Activated CD4-positive, alpha-beta T cell treated with anti-CD3 and anti-CD28 coated beads, Interleukin-2, amount 50 U/mL, for 24 hours (primary cell): ENCODE measurements at places on chromosomes 7 and 10.

DNA sequence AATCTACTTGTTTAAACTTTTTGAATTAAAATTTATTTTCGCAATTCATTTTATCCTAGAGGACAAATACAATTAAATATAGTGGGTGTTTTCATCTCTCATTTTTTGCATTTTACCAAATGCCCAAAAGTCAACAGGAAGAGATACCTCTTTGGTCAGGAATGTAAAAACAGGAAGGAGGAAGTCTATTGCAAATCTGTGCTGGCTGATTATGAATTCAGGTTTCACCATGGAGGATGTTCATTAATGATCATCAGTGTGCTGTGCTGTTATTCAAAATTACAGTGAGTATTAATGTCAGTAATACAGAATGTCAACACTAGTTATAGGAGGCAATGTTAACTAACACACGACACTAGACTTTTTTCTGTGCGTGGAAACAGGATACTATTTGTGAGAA lies 24.7 kb downstream of the EXOC6 start:
- DNase-seq: no peak

- no peak for DNase-seq
Measured at GRCh38 chr7:78712111-78712510, 741.4 kb downstream of the MAGI2 start.

DNA sequence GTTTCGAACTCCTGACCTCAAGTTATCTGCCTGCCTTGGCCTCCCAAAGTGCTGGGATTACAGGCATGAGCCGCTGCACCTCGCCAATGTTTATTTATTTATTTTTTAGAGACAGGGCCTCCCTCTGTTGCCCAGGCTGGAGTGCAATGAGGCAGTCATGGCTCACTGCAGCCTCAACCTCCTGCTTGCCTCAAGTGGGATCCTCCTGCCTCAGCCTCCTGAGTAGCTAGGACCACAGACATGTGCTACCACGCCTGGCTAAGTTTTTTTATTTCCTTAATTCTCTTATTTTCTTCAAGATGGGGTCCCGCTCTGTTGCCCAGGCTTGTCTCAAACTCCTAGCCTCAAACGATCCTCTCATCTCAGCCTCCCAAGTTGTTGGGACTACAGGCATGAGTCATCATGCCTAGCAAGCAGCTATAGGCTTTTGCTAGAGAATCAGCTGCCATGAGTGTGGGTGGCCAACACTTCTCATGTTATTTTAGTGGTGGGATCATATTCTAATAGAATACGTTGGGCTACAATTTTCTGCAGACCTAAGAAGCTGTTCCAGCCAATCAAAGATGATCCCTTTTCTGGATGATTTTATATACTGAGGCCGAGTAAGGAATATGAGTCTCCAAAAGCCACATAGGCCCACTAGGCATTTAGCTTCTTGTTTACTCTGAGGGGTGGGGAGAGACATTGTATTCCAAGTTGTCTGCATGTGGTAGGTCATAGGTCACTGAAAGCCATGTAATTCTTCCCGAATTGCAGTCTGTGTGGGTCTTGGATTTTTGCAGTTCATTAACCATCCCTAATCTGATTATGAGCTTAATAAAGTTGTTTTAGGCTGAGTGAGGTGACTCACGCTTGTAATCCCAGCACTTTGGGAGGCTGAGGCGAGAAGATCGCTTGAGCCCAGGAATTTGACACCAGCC lies 7.6 kb upstream of the TMEM248 start:
- no peak for DNase-seq

DNA sequence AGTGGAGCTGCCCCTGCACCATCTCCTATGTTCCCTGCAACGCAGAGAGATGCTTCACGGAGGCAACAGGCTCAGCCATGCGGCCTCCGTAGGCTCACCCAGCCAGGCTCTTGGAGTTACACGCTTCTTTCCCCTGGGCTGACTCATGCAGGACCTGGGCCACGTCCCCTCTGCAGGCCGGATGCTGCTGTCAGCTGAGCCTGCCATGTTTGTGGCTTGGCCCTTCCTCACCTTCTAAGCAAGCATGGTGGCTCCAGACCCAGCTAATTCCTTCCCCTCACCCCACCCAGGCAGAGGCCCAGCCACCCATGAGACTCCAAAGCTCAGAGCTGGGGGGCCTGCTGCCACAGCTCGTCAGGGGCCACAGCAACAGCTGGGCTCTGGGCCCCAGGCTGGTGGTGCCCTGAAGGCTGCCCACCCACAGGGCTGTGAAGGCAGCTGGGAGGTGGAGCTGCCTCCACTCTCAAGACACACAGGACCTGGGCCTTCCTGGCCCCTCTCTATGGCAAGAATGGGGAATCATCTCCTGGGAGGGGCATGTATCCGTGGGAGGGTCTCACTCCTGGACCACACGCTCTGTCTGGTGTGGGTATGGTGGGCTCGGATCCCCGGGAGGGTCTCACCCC lies 219.6 kb downstream of the ELFN1 start:
- DNase-seq: no peak

DNA sequence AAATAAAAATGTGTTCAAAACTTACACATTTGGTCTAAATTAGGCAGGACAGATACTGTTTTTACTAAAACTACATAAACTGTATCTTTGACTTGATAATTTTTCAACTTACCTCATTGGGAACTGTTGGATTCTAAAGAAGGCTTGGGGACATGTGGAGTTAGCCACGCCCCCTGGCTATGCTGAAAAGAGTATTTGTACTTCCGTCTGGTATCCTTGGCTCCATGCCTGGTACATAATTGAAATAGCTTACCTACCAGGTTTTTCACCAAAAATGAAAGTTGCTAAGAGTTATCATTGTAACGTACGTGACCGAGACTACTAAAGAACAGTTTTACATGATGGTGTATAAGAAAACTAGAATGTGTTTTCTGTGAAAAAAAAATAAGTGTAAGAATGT lies 604.8 kb upstream of the IGFBP3 start:
- no peak for DNase-seq

GRCh38 chr7:18018296-18019215 lies 9.1 kb downstream of the PRPS1L1 start:
- DNase-seq: no peak

DNA sequence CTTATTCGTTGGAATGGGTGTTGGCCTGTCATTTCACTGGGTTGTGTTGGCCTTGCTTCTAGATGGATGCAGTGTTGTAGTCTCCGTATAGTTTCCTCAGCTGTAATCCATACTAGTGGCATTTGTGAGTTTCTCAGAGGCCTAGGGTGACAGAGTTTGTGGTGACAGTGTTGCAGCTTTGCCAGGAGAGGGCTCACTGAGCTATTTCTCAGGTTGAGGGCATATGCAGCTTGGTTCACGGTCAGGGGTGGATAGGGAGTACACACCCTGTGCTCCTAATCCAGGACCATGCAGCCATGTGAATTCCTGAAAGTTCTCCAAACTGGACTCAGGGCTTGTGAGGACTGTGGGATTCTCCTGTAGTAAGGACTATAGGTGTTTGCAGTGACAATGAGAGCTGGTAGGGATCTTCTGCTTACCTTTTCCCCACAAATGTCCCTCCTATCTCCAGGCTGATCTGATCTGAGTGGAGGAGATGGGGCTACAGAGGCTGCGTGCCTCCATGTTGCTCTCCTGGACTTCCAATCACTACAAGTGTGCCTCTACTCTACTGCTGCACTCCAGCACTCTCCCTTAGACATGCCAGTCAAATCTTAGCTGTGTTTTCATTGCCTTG lies 229.0 kb downstream of the STK31 start:
- DNase-seq: peak; percentile 8

DNA sequence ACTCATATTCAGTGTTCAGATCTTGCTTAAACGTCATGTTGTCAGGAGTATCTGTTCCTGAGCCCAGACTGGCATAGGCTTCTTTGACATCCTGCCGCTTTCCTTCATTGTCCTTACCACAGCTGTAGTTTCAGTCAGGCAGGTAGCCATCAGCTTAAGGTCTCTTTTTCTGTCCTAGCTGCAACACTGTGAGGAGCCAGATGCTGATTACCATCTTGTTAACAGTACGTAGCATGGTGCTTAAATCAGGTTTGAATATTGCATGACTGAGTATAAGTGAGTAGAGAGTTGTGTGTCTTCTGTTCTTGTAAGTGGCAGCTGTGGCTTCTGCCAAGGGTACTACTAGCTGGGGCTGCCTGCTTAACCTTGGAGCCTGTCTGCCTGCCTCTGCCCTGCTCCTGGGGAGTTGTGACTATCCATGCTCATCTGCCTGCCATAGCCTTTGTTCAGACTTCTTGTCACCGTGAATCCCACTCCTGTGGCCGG lies 92.6 kb downstream of the MAPK8 start:
- no peak for DNase-seq

- DNase-seq: no peak
Measured at GRCh38 chr10:104642658-104643302, 1.7 kb downstream of the SORCS3 start.

GRCh38 chr10:14736043-14736442 lies 38.7 kb downstream of the FAM107B start:
- DNase-seq: no peak

- DNase-seq: no peak
Measured at GRCh38 chr10:127840884-127841283, 51.9 kb downstream of the CLRN3 start.

- DNase-seq: no peak
Measured at GRCh38 chr10:105644559-105644958, 1003.5 kb downstream of the SORCS3 start.

DNA sequence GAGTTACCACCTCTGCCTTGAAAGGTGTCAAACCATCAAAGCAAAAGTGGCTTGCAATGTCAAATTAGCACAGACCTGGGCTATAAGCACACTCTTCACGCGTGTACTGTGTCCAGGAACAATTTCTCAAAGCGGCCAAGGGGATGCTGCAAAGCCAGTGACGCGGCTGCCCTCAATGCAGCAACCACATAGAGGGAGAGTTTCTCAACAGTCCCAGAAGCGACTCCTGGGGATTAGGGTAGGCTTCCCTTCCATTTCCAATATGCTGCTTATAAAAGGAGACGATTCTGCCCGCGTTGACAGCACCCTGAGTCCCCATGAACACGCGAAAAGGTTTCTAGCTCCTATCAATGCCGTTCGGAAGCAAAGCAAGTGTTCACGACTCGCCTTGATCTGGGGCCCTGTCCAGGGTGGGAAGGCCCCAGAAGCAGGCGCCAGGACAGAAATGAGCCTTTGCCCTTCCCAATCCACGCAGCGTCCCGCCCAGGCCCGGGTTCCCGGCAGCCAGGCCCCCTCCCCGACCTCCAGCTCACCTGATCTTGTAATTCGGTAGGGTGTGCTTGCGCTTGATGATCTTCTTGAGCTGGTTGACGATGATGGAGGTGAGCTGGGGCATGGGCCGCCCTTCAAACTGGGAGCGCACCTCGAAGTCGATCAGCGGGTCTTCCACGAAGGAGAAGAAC lies 1.3 kb downstream of the PDZD8 start:
- peak; percentile 3 for DNase-seq

DNA sequence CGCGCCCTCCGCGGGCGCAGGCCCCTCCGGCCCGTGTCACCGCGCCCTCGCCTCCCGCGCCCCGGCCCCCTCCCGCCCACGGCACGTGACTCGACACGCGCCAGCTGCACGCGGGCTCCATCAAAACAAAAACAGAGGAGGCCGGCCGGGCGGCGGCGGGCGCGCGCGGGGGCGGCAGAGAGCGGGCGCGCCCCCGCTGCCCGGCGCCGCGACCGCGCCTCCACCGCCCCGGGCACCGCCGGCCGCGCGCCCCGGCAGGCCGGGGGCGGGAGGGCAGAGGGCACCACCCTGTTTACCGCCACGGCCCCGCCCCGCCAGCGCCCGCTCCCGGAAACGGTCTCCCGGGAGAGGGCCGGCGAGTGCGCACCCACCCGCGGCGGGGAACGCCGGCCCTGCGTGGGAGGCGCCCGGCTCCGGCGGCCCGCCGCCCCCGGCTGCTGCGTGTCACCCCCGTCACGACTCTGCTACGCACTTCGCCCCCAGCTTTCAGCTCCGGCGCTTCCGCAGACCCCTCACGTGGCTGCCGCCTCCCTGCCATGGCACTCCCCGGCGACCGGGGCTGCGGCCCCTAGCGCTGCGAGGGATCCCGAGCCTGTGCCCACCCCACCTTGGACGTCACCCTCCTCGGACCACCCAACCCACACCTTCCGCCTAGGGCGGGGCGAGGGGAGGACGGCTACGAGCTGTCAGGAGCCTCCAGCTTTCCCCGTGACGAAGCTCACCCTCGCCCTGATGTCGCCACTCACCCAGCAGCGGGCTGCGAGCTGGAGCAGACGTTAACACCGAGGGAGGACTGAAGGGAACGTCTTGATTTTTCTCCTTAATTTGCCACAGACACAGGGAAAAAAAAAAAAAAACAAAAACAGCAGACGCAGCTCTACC lies 221.6 kb upstream of the MKLN1 start:
- peak; percentile 63 for DNase-seq

- DNase-seq: no peak
Measured at GRCh38 chr7:302054-302992, 12.4 kb downstream of the FOXL3 start.

DNA sequence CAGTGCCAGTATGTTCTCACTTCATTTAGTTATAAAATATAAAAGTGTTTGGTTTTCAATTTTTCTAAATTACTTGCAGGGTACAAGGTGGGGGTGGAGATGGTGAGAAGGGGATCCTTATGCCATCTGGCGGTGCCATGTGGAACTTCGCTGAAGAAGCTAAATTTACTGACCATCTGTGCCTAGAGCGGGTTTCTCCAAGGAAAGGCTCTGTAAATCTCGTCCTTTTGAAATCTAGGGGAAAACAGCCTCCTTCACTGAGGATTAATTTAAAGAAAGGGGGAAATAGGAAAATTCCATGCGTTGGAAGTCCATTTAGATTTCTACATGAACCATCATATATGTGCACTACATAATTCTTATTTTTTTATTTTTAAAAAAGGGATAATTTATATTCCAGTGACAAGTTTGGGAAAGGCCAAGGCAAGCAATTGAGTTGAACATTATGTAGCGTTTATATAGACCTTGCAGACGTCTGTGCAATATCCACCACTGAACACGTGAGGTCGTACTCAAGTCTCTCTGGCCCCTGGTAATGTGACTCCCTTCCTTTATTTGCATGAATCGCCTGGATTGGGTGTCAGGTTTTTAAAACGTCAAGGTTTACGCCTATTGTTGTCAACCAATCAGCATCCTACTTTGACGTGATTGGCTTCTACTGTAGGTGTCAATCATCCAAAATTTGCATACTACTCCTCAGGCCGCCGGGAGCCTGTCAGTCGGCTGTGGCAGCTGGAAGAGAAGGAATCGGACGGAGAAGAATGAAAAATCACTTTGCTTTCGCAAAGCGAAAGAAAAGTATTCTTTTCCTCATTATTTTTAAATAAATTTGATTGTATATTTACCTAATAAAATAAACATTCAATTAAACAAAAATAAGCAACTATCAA lies 297.1 kb upstream of the NFE2L3 start:
- DNase-seq: no peak

DNA sequence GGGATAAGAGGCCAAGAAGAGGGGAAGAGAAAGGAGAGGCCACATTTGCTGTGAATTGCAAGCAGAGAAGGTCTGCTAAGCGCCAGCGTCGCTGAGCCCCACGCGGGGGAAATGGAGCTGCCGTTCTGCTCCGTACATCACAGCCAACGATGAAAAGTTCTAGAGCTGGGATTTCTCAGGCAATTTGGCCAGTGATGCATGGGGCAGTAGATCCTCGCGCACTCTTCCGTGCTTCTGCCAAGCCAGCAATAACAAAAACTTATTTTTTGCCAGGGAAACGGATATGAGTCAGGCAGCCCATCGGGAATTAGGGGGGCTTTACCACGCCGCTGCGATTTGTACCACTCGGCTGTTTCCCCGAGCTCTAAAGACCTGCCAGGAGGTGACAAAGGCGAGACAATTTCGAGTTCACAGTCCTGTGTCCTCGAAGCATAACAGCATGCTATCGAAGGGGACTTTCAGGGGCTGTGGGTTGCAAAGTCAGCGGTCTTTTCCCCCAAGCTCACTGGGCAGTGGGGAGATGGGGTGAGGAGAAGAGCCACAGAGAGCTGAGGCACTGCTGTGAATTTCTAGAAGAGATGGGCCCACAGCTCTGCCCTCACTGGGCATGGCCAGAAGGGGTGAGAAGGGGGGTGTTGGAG lies 30.0 kb upstream of the SLF2 start:
- DNase-seq: no peak

- peak; percentile 80 for DNase-seq
Measured at GRCh38 chr7:39589323-39590111, 23.3 kb downstream of the YAE1 start.
